ENCODE measurements at places on chromosomes 3 and 15.

DNA sequence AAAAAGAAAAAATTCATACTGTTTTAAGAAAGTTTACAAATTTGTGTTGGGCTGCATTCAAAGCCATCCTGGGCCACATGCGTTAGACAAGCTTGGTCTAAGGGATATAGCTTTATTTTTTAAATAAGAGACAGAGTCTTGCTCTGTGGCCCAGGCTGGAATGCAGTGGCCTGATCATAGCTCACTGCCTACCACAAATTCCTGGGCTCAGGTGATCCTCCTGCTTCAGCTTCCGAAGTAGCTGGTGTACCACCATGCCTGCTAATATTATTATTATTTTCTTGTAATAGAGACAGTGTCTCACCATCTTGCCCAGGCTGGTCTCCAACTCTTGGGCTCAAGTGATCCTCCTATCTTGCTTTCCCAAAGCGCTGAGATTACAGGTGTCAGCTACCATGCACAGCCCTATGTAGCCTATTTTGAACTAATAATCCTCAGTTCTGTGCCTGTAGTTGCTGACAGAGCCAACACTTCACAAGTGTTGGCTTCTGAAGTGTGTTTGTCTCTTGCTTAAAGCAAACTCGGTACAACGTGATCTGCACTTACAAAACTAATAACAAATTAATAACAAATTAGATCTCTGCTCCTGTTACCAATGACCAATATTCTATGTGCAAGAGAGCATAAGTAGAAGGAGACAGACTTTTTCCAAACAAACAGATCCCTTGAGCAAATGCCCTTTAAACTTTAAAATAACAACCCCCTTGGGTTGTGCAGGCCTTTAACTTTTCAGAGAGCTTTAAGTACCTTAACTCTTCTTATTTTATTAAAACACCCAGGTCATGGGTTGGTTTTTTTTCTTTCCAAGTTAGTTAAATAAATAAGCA, 135.2 kb downstream of the VGLL4 start:
- DNase-seq, result no peak

DNA sequence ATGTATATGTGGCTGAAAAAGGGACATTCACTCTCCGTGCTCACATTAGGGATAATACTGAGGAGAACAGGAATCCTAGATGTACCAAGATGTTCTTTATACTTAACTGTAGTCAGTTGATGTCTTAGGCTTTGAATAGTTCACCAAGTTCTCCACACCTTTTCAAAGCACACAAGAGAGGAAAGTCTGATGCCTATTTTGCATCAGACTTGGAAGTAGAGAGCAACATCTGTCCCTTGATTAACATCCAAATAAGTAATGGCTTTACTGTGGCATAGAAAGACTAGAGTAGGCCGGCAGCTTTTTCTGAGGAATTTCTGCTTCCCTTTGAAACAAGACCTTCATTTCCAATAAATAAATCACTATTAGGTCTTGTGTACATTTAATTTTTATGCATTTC, 34.0 kb downstream of the PIGB start:
- no peak for DNase-seq

DNA sequence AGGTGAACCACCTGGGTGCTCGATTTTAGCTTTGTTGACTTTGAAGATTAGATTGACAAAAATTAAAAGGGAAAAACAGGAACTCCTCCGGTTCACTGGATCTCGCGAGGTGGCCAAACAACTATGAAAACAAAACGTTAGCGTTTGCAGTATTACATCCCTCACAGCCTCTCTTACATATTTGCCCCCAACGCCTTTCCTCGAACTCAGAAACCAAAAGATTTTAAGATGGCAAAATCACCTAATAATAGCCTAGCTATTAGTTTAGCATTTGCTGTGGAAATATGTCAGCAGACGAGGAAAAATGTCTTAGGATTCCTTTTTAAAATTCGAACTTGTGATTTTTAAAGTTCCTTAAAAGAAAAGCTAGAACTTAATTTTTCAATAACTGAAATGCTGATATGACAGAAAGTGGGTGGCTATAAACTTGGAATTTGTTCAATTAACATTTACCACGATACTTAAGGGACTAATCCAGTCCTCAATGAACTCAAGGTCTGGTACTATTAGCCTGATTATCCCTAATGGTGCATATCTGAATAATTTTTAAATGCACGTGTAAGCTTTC, 491 bp upstream of the SENP7 start:
- DNase-seq, result no peak

DNA sequence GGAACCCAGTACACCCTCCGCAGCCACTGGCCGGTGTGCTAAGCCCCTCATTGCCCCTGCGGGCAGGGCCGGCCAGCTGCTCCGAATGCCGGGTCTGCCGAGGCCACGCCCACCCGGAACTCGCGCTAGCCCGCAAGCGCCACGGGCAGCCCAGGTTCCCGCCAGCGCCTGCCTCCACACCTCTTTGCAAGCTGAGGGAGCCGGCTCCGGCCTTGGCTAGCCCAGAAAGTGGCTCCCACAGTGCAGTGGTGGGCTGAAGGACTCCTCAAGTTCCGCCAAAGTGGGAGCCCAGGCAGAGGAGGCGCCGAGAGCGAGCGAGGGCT, 81.4 kb upstream of the BCHE start:
- no peak for DNase-seq

DNA sequence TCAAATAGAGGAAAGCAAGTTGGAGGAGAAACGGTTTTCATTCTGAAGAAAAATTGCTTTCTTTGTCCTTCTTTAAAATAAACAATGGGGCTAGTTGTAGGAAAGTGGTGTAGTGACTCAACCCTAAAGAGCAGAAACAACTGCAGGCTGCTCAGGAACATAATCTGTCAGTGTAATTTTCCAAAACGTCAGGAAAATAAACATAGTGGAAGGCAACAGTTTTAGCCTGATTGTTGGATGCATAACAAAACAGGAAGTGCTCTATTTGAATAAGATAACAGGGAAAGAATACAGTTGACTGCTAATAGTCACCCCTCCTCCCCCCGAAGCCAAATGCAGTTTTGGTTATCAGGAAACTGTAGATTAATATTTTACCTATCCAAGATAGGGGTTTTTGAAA, 167.6 kb downstream of the ECT2 start:
- no peak for DNase-seq

DNA sequence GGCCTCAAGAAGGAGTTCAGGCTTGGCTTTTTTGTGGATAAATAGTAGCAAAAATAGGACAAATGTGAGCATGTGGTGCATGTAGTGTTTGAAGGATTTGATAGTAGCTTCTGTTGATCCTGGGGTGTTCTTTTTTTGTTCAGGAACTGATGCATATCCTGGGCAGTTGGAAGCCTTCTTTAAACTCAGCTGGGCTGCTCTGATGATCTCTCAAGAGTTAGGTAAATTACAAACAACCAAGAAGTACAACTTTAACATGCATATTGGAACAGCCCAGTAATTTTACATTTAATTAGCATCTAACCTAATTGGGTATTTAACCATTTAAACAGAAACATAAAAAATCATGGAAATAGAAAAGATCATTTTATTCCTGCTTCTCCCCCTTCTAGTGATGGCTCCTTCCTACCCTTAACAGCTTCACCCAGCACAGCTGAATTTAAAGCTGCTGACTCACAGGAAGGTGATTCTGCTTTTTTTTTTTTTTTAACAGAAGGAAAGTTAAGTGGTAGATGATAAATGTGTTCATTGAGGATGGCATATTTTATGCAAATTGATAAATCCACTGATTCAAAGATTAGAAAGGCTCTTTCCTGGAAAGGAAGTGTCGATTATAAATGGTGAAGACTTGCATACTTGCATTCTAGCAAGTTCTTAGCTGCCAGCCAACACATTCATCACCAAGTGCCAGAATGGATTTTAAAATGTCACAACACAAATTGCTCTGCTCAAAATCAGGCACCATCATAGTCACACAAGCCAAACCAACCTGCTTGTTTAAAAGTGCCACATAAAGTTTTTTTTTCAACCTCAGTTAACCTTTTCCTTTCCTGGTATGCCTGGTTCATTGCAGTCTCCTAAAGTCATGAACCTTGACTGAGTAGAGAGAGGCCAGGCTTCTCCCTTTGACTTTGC, 20.0 kb downstream of the SLC35G2 start:
- no peak for DNase-seq

- DNase-seq, result no peak
These were observed 15.5 kb downstream of the RABL3 start for GRCh38 chr3:120726791-120727190.

- DNase-seq, result no peak
These were observed 76.2 kb downstream of the MB21D2 start for GRCh38 chr3:192841428-192841827.

- no peak for DNase-seq
These were observed 4.9 kb downstream of the PRICKLE2 start for GRCh38 chr3:64220161-64220914.

- DNase-seq, result no peak
These were observed 195.3 kb downstream of the THRB start for GRCh38 chr3:24299246-24299805.

- peak; percentile 12 for DNase-seq
These were observed 976 bp upstream of the ABTB1 start for GRCh38 chr3:127671523-127672428.

DNA sequence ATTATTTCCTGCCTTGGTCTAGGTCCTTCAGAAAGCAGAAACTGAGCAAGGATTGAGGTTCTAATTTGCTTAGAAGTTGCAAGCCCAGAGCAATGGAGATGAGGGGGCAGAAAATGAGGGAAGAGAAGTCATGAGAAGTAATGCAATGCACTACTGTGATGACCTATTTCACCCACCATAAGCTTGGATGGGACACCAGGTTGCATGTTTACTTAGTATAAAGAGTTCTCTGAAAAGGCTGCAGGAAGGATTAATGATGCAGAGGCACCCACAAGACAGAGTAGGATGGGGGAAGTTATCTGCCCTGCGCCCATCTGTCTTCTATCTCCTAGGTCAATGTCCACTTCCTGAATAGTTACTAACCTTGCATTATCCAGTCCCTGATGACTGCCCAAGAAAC, 84.8 kb upstream of the SNRK start:
- DNase-seq, result no peak

DNA sequence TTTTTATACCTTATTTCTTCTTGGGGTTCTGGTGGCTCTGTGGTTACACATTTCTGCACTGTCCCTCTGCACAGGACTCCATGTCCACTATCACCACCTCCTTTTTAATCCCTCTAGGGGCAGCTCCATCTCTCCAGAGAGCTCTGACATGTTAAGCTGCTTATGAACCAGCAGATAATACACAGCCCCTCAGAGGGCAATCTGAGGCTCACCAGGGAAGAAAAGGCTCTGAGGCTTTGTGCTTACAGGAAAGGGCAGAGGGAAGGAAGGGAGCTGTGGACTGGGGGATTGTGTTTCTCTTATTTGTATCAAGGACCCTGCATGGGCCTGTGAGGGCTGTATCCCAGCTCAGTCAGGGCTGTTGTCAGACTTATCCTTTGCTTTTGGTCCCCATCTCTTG, 164.5 kb downstream of the EPHB1 start:
- DNase-seq, result no peak

- no peak for DNase-seq
These were observed 75.8 kb downstream of the MAP2K5 start for GRCh38 chr15:67618297-67618696.

- peak; percentile 18 for DNase-seq
These were observed 73.0 kb downstream of the OXNAD1 start for GRCh38 chr3:16337856-16338540.

- DNase-seq, result no peak
These were observed 3.7 kb downstream of the WNT5A start for GRCh38 chr3:55483196-55484095.

DNA sequence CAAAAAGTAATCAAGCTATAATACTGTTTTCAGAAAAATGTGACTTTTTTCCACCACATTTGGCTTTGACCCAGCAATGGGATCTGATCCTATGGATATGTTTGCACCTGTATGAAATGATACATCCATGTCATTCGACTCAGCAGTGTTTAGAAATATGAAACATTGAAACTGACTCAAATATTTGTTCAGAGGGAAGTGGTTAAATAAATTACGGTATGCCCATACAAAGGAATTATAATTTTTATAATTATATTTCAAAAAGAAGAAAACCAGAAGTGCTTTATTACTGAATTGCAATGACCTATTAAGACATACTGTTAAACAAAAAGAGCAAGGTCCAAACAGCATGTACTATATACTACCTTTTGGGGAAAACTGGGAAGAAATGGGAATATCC, 546.5 kb downstream of the MAGI1 start:
- DNase-seq, result no peak

DNA sequence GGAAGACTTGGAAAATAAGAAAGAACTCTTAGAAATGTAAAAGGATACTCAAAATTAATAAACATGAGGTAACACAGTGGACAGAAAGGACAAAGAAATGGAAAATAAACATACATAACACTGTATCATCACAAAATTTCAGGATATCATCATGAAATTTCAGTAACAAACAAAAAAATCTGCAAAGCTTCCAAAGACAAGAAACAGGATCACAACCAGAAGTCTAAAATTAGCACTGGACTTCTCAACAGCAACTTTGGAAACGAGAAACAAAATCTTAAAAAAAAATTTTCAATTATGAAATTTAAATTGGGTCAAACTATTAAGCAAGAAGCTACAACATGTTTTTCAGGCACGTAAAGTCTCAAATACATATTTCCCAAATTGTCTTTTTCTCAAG, 238.8 kb downstream of the STAG1 start:
- no peak for DNase-seq

DNA sequence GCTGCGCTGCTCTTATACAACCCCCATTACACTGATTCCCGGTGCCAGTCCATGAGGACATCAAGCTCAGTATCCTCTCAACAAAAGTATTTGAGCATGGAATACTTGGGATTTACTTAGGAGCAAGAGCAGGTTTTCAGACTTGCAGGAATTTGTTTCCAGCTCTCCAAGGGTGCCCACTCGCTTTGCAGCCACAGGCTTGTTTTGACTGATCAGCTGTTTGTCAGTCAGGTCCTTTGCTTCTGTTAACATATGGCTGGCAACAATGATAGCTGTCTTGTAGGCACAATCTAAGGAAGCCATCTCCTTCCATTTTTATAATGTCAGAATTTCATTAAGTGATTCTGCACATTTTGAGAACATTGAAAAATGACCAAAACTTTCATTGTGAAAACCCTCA, 38.2 kb upstream of the MCF2L2 start:
- no peak for DNase-seq

DNA sequence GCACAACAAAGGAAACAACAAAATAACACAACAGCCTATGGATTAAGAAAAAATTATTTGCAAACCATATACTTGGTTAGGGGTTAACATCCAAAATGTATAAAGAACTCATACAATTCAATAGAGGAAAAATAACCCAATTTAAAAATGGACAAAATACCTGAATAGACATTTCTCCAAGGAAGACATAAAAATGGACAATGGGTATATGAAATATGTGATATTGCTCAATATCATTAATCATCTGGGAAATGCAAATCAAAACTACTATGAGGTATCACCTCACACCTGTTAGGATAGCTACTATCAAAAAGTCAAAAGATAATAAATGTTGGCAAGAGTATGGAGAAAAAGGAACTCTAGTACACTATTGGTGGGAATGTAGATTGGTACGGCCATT, 71.0 kb upstream of the THRB start:
- no peak for DNase-seq

DNA sequence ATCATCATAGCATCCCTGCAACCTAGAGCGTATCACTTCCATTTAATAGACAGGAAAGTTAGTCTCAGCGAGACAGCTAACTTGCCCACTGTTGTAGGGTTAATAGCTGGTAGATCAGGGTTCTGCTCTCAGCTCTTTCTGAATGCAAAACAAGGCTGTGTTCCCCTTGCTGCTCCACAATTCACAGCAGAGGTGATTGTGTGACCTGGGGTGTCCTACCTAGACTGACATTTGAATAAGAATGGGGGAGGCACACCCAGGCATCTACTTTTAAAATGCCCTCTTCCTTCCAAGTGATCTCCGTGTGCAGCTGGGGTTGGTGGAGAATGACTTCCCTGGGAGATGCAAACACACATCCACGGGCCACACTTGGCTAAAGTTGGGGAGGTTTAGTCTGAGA, 43.0 kb upstream of the CACNA2D3 start:
- no peak for DNase-seq
